ENCODE measurements at places on chromosomes 13 and 19.

GRCh38 chr19:34847393-34847792 lies 74.4 kb upstream of the ZNF599 start:
- DNase-seq = no peak

GRCh38 chr19:10688545-10689280 lies 12.5 kb upstream of the QTRT1 start:
- DNase-seq = no peak

DNA sequence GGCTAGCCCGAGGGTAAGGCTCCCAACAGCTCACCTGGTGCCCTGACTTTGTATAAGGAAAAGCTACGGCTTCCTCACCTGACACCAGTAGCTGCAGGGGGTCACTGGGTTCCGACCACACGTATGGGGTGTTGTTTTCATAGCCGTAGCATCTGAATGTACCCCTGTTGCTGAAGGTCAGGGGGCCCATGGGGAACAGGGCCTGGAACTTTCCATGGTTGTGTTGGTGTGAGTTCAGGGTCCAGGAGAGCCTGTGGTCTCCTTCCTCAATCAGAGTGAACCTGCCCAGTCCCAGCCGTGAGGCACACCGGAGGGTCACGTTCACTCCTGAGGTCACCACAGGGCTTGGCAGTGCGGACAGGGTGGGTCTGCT lies 1.1 kb downstream of the LILRA4 start:
- no peak for DNase-seq

DNA sequence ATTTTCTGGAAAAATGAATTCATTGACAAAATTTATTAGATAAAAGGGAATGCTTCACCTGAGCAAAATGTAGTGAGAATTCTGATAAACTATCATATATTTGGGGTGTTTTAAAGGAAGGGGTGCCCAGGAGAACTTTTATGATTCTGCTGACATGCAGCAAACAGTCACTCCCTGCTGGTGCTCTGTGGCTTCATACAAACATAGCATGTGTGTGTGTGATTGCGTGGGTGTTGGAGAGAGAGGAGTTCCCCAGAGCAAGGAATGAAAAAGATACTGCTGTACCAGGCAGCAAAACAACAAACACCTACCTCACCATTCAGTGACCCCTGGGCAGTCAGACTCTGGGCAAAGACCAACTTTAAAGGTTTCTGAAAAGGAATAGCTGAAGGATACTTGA lies 546.7 kb downstream of the RFC3 start:
- no peak for DNase-seq

DNA sequence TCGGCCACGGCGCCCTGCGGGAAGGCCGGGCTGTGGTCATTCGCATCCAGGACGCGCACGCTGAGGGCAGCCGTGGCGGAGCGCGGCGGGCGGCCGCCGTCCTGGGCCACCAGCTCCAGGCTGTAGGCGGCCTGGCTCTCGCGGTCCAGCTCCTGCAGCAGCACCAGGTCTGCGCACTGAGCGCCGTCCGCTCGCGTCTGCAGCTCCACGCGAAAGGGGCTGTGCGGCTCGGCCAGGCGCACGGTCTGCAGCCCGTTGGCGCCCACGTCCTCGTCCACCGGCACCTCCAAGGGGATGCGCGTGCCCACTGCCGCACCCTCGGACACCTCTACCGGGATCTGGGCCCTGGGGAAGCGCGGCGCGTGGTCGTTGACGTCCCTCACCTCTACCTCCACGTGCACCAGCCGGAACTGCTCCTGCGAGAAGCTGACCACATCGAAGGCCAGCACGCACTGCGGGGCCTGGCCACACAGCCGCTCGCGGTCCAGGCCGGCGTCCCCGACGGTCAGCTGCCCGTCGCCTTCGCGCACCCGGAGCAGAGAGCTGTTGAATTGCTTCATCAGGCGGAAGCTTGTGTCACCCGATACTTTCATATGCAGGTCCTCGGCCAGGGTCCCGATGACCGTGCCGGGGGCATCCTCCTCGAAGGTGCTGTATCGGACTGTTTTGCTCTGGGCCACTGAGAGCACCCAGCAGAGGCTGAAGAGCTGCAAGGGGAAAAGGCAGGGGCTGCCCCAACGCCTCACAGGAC lies 583 bp downstream of the PCDH8 start:
- DNase-seq = no peak

GRCh38 chr19:14670408-14670807 lies 4.2 kb downstream of the ADGRE3 start:
- no peak for DNase-seq

DNA sequence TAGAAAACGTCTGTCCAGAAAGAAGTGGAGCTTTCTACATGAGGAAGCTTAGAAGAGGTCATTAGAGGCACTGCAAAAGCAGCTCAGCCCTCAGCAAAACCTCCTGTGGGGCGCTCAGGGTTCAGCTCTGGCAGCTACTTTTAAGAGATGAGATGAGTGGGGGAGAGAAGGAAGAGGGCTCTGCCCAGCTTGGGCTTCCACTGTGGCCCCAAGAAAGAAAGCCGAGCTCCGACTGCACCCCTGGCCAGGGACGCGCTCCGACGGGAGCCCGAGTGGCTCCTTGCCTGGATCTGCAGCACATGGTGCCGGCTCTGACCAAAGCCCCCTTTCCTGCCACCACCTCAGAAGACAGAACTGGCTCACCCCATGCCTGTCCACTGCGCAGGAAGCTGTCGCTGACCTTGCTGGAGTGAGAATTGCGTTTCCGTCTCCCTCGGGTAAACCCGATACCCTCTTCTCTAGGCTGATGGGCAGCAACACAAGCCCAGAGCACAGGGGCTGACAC lies 36.4 kb downstream of the NAXD start:
- no peak for DNase-seq

DNA sequence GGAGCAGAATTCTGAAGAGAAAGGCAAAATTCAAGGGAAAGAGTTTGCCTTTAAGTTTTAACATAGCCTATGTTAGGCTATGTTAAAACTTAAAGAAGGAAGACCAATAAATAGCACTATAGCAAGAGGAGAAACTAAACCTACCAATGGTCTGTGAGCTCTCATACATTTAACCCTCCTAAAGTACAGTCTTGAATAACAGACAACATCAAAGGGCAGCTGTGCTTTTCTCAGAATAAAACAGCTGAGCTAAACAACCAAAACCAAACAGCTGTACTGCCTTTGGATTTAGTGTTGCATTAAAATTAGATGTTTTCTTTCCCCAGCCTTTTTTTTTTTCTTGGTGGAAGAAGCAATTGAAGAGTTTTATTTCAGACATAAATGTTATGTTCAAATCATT lies 34.0 kb downstream of the KLF5 start:
- DNase-seq = no peak

- no peak for DNase-seq
Observed at GRCh38 chr13:107200491-107200890, 632.6 kb upstream of the ARGLU1 start.

DNA sequence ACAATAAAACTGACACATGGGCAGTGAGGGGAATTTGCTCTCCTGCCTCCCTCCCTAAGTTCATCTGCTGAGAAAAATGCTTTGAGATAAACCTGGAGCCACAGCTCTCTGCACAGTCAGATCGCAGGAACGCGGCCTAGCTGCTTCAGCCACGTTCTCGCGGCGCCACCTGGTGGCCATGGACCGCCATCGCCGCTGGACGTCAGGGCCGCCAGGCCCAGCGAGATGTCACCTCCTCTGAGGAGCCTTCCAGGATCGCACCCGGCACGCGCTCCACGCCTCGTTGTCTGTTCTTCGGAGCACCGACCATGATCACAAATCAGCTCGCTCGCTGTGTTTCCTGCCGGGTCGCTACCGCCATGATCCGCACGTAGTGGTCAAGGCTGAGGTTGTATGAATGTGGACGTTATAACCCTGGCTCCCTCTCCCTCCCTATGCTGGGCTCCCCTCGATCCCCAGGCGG lies 20.6 kb upstream of the USP29 start:
- peak; percentile 4 for DNase-seq

DNA sequence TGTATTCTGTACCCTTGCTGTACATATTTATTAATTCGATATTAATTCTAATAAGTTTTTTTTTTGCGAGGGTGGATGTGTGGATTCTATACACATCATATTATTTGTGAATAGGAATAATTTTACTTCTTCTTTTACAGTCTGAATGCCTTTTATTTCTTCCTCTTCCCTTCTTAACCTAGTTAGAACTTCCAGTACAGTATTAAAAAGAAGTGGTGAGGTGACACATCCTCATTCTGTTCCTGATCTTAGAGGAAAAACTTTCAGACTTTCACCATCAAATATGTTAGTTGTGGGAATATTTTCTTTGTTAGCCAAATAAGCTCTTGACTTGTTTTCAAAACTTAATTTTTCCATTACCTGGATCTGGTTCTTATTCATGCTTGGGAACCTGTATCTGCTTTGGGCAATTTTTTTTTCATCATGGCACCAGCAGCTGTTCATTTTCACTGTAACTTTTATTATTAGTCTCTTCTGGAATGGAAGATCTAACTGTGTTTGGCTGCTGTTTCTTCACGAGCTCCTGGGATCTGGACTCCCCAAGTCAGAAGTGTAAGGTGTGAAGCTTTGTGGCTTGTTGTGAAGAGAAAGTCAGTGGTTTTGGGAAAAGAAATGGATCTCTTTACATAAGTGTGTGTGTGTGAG lies 33.1 kb downstream of the RGCC start:
- DNase-seq = no peak

DNA sequence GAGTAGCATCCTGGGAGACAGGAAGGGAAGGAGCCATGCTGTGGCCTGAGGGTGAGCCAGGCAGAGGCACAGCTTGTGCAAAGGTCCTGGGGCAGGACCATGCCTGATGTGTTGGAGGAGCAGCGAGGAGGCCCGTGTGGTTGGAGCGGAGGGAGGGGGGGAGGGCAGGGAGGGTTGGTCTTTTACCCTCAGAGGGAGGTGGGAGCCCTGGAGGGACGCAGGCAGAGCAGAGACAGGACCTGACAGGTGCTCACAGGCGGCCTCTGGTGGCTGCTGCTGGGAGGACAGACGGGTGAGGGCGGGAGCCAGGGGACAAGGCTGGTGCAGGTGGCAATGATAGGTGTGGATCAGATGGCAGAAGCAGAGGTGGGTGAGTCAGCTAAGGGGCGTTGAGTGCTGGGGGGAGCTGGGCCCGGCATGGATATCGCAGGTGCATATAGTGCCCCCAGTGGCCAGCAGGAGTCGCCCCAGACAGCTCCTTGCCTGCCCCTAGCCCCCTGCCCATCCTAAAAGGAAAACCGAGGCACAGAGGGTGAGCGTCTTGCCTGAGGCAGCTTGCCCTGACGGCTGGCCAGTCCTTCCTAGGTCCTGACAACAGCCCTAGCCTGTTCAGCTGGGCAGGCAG lies 9.8 kb upstream of the GNA15 start:
- peak; percentile 63 for DNase-seq

DNA sequence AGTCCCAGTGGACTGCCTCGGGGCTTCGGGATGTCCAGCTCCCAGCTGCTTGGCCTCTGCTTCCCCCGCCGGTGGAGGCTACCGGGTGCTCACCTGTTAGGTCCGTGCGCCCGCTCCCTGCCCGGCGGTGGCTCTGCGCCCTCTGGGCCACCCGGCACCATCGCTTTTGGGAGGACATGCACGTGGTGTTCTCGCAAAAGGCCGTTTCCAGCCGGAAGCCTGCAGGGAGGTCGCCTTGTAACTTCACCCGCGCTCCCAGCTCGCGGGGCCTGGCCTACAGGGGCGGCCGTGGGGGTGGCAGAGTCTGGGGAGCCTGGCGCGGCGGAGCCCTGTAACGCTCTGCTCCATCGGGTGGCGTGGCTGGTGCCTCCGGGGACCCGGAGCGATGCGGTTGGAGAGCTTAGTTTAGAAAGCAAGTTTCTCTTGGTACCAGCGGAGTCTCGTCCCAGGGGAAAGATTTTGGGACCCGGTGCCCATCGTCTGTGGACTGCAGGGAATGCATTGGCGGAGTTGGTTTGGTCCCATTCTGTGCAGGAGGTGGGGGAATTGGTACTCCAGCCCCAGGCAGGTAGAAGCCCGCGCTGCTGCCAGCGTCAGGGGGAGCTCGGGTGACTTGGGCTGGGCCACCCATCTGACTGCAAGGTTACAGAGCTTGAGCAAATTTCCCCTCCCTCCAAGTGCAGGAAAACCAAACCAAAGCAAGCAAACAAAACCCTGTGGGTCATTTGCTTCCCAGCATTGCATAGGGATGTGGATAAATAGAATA lies 673 bp downstream of the SPATA13 start:
- peak; percentile 45 for DNase-seq

- DNase-seq = no peak
Observed at GRCh38 chr19:575527-576506, 3.4 kb downstream of the BSG start.

- DNase-seq = no peak
Observed at GRCh38 chr19:616747-617526, 16.4 kb downstream of the POLRMT start.

DNA sequence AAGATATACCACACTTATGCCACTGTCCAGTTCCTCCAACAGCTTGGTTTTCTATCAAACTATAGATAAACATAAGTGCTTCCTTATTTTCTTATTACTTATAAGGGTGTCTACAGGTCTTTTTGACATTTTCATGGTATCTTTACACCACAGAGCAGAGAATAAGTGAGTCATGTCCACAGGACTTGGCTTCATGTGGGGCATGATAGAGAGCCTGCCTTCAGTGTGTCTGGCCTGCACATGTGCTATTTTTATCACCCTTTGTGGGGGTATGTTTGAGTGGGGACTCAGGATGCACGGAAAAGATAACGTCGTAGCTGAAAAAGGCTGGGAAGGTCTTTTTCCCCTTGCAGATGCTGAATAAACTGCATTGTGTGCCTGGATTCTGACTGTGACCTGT lies 8.1 kb upstream of the STOML3 start:
- DNase-seq = no peak

- DNase-seq = no peak
Observed at GRCh38 chr19:37077501-37077933, 716 bp upstream of the ZNF420 start.

GRCh38 chr19:29805031-29805965 lies 6.5 kb upstream of the CCNE1 start:
- no peak for DNase-seq

GRCh38 chr13:100301418-100301817 lies 212.5 kb downstream of the PCCA start:
- no peak for DNase-seq

- no peak for DNase-seq
Observed at GRCh38 chr13:84500016-84500415, 617.7 kb upstream of the SLITRK1 start.

DNA sequence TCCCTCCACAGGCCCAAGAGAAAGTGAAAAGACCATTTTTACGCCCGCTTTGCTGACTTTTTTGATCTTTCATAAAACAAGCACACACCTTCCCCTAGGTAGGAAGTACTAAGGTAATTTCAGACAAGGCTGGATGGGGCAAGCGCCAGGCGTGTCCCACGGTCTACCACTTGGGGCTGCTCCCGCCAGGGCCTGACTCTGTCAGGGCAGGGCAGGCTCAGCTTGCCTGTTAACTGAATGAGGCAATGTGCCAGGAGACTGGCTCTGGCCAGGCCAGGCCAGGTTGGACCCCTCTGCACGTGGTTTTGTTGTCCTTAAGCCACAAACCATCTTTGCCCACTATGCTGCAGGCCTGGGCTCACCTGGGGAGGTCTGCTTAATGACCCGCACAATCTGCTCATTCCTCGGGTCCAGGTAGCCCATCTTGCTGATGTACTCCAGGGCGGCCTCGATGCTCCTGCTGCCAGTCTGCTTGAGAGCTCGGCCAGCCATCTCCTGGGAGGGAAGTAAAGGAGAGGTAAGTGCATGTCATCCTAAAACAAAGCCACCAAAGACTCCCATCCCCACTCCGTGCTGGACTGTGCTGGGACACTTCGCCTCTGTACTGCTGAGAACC lies 70.4 kb downstream of the LATS2 start:
- DNase-seq = no peak

GRCh38 chr19:31070146-31071065 lies 278.8 kb downstream of the TSHZ3 start:
- no peak for DNase-seq

GRCh38 chr19:7515645-7516151 lies at the start of gene ZNF358:
Gene ZNF358 (plus strand): TSS chr19:7516103. CDS start chr19:7519243, 3,140 bp downstream.
- DNase-seq = no peak

GRCh38 chr19:50702871-50703829 lies 16.5 kb downstream of the SHANK1 start:
- DNase-seq = no peak
